ENCODE measurements at places on chromosomes 11 and 22. TPM values are rescaled to one million over a fixed set of nuclear protein-coding genes. Genes with fewer than 3 reads are reported as not detected.

DNA sequence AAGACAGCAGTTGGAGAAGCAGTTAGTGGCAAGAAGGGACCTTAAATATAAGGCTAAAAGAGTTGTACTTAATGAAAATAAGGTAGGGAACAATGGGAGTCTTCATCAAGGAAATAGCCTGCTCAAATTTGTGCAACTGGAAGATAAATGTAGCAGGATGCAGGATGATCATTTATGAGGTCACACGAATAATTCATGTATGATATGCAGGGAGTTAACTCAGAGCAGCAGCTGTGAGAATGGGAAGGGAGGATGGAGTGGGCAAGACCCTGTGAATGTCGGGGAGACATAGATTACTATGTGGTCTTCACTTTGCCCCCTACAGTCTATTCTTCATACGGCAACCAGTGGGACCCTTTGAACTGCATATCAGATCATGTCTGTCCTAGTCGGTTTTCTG lies 25.2 kb upstream of the BMAL1 start:
- no peaks in the 10 kb centered on the region for H3K4me1 ChIP-seq
- no peak overlapping the region for H3K4me3 ChIP-seq
- DNase-seq = no peak
- H3K36me3 ChIP-seq = no peaks in the 10 kb centered on the region
- H3K27ac ChIP-seq = no peak overlapping the region

DNA sequence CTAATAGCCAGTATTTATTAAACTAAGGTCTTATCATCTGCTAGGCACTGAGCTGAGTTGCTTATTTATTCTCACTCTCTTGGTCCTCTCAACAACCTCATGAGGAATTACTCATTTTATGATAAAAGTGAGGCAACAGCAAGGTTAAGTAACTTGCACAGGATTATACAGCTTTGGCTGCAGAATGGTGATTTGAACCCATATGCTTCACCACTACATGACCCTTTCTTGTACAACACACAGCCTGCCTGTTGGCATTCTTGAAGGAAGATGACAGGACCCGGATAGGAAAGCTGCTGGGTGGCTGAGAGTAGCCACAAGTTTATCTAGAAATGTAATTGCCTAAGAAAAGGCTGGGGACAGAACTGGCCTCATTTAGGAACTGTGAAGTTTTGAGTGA lies 5.3 kb upstream of the PARVA start:
- no peaks in the 10 kb centered on the region for H3K4me1 ChIP-seq
- no peak overlapping the region for H3K4me3 ChIP-seq
- H3K36me3 ChIP-seq = peaks cover 10% of the 10 kb centered on the region
- no peak overlapping the region for H3K27ac ChIP-seq
- peaks cover 14% of the 10 kb centered on the region for H3K27me3 ChIP-seq

GRCh38 chr11:114168691-114169090 lies 109.2 kb downstream of the ZBTB16 start:
- H3K4me3 ChIP-seq = no peak overlapping the region
- peaks cover 83% of the 10 kb centered on the region for H3K4me1 ChIP-seq
- H3K27ac ChIP-seq = peak overlapping the region; percentile 43
- no peaks in the 10 kb centered on the region for H3K27me3 ChIP-seq
- no peaks in the 10 kb centered on the region for H3K36me3 ChIP-seq

DNA sequence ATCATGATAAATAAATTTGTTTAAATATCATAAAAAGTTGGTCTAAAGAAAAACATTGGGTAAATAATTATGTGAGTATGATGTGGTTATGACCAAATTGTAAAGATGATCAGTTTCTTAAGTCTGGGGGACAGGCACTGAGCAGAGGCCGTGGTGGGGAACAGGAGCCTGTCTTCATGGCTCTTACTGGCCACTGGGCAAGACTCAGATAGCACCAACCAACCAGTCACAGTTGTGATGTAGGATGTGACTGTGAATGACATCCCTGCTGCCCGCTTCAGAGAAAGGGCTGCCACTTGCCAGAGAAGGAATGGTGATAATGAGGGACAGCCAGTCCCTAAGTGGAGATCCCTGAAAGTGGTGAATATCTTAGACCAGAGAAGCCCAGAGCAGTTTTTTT lies 7.0 kb downstream of the PTPRJ start:
- no peak for DNase-seq
- H3K4me1 ChIP-seq = peaks cover 57% of the 10 kb centered on the region
- H3K4me3 ChIP-seq = no peak overlapping the region
- peaks cover 9% of the 10 kb centered on the region for H3K36me3 ChIP-seq

IGSF9B gene
- total RNA-seq = 36.0 TPM
